ENCODE measurements at places on chromosomes 1 and 21. TPM values are rescaled to one million over a fixed set of nuclear protein-coding genes. Genes with fewer than 3 reads are reported as not detected.
A peak's percentile ranks its signal among the peaks of the same experiment; 100 is the strongest.

DNA sequence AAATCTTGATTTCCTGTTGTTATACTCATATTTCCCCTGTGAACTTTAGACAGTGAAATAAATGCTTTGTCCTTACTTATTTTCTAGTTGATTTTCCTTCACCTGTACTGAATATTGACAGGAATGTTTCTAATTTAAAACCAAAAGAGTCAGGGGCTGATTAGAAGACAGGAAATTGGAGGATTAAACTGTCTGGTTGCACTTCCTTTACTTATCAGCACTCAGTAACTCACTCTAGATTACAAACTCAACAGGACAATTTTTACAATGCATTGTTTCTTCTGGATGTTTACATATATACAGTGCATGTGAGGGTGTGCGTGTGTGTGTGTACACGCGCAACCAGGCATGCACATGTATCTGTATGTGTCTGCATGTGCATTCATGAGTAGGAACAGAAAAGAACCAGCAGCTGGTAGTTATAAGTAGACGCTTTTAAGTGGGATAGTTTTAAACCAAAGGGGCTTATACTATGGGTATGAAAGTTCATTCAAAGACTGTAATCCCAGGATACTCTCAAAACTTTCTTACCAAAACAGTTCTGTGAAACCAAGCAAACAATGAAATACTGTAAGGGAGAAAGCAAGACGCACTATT lies 212.0 kb upstream of the NFIA start:
- no peaks in the 10 kb centered on the region for H3K27me3 ChIP-seq
- DNase-seq = no peak
- H3K36me3 ChIP-seq = no peaks in the 10 kb centered on the region
- H3K27ac ChIP-seq = no peak overlapping the region

- no peaks in the 10 kb centered on the region for H3K27me3 ChIP-seq
- H3K4me3 ChIP-seq = peak overlapping the region; percentile 93
- no peaks in the 10 kb centered on the region for H3K36me3 ChIP-seq
- H3K4me1 ChIP-seq = peaks cover 42% of the 10 kb centered on the region
- peak overlapping the region; percentile 99 for H3K27ac ChIP-seq
Observed at GRCh38 chr1:1374589-1374928, 448 bp downstream of the AURKAIP1 start.

GRCh38 chr1:6198646-6199297 lies 623 bp downstream of the RPL22 start:
- H3K27me3 ChIP-seq = no peaks in the 10 kb centered on the region
- peak overlapping the region; percentile 90 for H3K27ac ChIP-seq
- no peaks in the 10 kb centered on the region for H3K36me3 ChIP-seq
- no peak for DNase-seq
- H3K4me1 ChIP-seq = peaks cover 33% of the 10 kb centered on the region
- peak overlapping the region; percentile 88 for H3K4me3 ChIP-seq

- no peaks in the 10 kb centered on the region for H3K36me3 ChIP-seq
- H3K4me1 ChIP-seq = peaks cover 28% of the 10 kb centered on the region
- DNase-seq = no peak
- no peaks in the 10 kb centered on the region for H3K27me3 ChIP-seq
- H3K27ac ChIP-seq = peak overlapping the region; percentile 100
- H3K4me3 ChIP-seq = peak overlapping the region; percentile 98
Observed at GRCh38 chr1:112618114-112618720, 724 bp downstream of the ST7L start.

GRCh38 chr1:218472885-218473284 lies 127.7 kb downstream of the TGFB2 start:
- H3K4me3 ChIP-seq = no peak overlapping the region
- H3K27me3 ChIP-seq = no peaks in the 10 kb centered on the region
- peak overlapping the region; percentile 39 for H3K27ac ChIP-seq
- DNase-seq = no peak
- H3K4me1 ChIP-seq = peaks cover 51% of the 10 kb centered on the region

DNA sequence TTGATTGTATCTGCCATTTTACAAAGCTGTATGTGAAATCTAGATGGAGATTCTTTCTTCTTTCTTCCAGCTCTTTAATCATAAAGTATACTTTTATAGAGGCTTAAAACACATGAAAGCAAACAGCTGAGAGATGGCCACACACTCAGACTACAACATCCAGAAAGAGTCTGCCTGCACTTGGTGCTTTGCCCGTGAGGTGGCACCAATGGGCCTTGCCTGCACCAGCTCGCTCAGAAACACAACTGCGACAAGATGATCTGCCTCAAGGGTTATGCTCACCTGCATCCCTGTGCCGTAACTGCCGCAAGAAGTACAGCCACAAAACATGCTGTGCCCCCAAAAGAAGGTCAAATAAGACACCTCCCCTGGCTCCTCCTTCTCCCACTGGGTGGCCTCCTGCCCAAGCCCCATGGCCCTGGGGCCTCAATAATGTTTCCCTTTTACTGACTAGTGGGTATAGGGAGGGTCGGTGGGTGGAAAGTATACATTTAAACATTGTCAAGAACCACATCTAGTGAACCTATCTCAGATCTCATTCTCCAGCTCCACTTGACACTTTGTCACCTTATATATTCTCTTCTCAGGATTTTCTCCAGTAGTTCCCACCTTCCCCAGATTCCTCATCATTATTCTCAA lies 66.7 kb upstream of the ANGPTL3 start:
- no peaks in the 10 kb centered on the region for H3K27me3 ChIP-seq
- H3K4me1 ChIP-seq = no peaks in the 10 kb centered on the region
- H3K27ac ChIP-seq = no peak overlapping the region

GRCh38 chr1:119731741-119732430 lies 20.2 kb downstream of the PHGDH start:
- peaks cover 28% of the 10 kb centered on the region for H3K4me1 ChIP-seq

- H3K27me3 ChIP-seq = no peaks in the 10 kb centered on the region
- no peak overlapping the region for H3K27ac ChIP-seq
- no peaks in the 10 kb centered on the region for H3K4me1 ChIP-seq
- H3K36me3 ChIP-seq = no peaks in the 10 kb centered on the region
- no peak for DNase-seq
Observed at GRCh38 chr21:17479606-17480005, 33.2 kb upstream of the CXADR start.

- DNase-seq = no peak
- no peaks in the 10 kb centered on the region for H3K36me3 ChIP-seq
- H3K4me1 ChIP-seq = no peaks in the 10 kb centered on the region
- H3K4me3 ChIP-seq = no peak overlapping the region
- H3K27me3 ChIP-seq = no peaks in the 10 kb centered on the region
Observed at GRCh38 chr1:106290805-106291501, 765.5 kb upstream of the PRMT6 start.

GRCh38 chr1:62735491-62736171 lies 47.4 kb upstream of the DOCK7 start:
- H3K27me3 ChIP-seq = peaks cover 15% of the 10 kb centered on the region
- H3K36me3 ChIP-seq = no peaks in the 10 kb centered on the region
- H3K4me3 ChIP-seq = no peak overlapping the region
- DNase-seq = no peak

DNA sequence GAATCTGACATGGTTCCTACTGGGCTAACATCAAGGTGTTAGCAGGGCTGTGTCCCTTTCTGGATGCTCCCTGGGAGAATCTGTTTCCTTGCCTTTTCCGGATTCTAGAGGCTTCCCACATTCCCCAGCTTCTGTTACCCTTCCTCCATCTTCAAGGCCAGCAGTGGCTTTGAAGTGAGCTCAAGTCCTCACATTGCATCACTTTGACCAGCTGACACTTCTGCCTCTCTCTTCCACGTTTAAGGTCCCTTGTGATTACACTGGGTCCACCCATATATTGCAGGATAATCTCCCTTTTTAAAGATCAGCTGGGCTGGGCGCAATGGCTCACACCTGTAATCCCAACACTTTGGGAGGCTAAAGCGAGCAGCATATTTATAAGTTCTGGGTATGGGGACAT lies 33.1 kb downstream of the CNST start:
- no peak for DNase-seq
- no peaks in the 10 kb centered on the region for H3K27me3 ChIP-seq
- no peak overlapping the region for H3K27ac ChIP-seq
- H3K36me3 ChIP-seq = no peaks in the 10 kb centered on the region

DNA sequence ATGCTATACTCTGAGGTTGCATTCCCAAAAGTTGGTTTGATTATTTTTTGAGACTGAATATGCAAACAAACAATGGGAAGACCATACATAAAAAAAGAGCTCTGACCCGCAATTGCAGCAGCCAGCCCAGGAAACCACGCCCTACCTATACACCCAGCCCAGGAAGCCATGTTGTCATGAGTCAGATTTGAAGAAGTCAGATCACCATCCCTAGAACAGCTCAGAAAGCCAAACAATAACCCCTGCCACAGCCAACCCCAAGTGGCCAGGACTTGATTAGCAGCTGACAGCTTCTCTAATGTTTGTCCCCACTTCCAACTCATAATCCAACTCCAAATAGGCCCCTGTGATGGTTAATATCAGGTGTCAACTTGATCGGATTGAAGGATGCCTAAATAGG lies 621.9 kb downstream of the NPHP4 start:
- no peaks in the 10 kb centered on the region for H3K27me3 ChIP-seq
- H3K27ac ChIP-seq = no peak overlapping the region
- H3K4me3 ChIP-seq = no peak overlapping the region
- no peaks in the 10 kb centered on the region for H3K36me3 ChIP-seq
- H3K4me1 ChIP-seq = no peaks in the 10 kb centered on the region

DNA sequence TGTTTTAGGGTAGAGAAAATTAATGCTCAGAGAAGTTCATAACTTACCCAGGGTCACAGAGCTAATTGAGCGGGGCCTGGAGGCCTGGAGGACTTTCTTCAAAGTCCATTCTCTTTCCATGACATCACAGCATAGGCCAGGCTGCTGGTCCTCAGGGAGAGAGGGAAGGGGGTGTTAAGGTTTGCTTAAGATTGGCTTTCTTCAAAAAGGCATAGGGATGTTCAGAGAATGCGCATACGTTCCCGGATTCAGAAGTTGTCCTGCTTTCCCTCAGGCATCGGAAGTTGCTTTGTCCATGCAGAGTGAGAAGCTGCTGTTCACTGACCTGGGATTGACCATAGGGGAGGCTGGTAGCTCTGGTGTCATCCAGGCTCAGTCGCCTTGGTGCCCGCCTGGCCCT lies 25.0 kb downstream of the RASSF5 start:
- no peak overlapping the region for H3K27ac ChIP-seq
- H3K36me3 ChIP-seq = no peaks in the 10 kb centered on the region
- H3K4me3 ChIP-seq = no peak overlapping the region
- H3K27me3 ChIP-seq = peaks cover 4% of the 10 kb centered on the region
- no peaks in the 10 kb centered on the region for H3K4me1 ChIP-seq
- DNase-seq = no peak

U2AF1 gene
- total RNA-seq = 6.2 TPM

ASPM gene
- 4.0 TPM for total RNA-seq

FALEC gene
- not detected for total RNA-seq
